Fibroblast of pulmonary artery (primary cell): ENCODE measurements at places on chromosomes 16 and 17.

GRCh38 chr17:55279788-55280187, 15.0 kb downstream of the HLF start:
- DNase-seq = no peak

DNA sequence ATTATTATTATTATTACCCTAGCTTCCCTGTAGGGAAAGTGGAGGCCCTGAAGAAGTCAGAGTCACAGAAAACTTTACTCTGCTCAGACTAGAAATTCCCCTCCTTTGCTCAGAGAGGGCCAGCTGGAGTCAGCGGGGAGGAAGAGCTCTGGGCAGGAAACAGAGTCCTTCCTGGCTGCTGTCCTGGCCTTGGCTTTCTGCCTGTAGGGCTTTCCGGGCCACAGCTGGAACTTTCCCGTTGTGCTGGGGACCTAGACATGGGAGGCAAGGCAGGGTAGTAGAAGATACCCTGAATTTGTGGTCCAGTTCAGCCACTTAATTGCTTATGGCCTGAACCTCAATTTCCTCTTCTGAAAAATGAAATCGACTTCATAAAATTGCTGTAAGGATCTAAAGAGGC, 14.0 kb upstream of the CCL2 start:
- DNase-seq = peak; percentile 55

DNA sequence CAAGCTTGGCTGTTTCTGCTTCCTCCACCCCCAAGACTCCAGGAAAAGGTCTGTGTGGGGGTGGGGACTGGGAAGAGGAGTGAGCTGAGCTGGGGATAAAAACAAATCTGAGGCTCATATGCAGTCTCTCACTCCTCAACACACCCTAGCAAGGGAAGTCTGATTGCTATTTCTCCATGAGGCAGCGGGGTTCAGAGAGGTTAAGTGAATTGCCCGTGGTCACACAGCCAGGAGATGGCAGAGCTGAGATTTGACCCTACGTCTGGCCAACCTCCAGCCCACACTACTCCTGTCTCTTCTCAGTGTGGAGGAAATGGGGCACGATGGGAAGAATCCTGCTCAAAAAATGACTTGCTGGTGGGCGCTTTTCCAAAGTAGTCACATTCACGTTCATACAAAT, 4.8 kb upstream of the ABCC3 start:
- no peak for DNase-seq

DNA sequence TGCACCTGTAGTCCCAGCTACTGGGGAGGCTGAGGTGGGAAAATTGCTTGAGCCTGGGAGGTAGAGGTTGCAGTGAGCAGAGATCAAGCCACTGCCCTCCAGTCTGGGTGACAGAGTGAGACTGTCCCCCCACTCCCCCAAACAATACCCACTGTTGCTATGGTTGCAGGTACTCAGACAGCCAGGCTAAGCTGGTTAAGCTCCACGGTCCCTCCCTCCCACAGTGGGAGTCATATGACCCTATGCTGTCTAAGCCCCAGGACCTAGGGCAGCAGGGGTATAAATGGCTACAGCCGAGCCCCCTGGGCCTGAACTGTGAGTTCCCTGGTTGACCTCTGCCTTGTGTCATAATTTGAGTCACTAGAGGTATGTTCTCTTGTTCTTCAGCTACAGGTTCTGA, 15.9 kb upstream of the RPRML start:
- DNase-seq = no peak

DNA sequence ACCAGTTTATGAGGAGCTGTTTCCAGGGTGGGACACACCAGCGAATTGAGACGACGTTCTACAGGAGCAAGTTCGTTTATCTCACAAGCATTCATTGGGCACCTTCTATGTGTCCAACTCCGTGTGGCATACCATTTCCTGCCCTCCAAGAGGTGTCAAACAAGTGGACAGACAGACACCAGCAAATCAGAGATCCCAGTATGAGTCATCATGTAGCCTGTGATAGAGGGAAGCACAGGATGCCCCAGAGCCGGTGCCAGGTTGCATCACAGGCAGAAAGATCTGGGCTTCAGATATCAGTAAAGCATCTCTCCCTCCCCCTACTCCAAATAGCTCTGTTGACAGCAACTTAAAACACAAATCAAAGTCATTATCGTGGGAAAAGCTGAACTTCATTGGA, 31.8 kb upstream of the MAF start:
- DNase-seq = no peak

GRCh38 chr17:30173649-30174048, 57.0 kb downstream of the NSRP1 start:
- DNase-seq = no peak

- DNase-seq = no peak
Measured at GRCh38 chr17:43043307-43043706, 18.3 kb downstream of the RND2 start.

- DNase-seq = no peak
Measured at GRCh38 chr17:55336426-55336825, 71.7 kb downstream of the HLF start.

- DNase-seq = no peak
Measured at GRCh38 chr17:15086776-15087295, 178.3 kb downstream of the PMP22 start.

DNA sequence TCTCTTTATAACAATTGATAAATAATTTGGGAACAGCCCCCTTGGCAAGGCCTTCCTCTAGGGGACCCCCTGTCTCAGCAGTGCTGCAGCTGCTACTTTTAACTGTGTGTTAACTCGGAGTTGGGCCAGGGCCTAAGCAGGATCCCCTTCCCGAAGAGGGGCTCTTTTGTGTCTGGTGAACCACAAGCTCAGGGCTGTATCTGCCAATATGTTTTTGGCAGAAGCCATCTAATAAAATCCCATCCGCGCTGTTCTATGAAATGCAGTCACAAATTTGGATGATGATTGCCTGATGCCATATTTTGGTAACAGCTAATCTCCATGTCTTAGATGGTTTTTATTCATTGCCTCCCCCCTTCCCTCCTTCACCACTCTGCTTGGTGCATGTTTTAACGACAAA, 267.7 kb downstream of the FTO start:
- DNase-seq = no peak

DNA sequence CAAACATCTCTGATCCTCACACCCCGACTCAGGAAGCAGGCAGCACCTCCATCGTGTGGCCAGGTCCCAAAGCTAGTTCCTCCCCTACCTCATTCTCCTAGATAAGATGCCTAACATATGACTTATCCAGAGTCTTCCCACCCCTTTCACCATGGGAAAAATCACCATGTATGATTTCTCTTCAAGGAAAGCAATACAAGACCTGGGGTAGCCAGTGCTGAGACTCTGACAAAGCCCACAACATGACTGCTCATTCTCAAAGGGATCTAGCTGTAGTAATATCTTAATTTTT, 45.1 kb downstream of the CMTM4 start:
- DNase-seq = no peak

- DNase-seq = no peak
Measured at GRCh38 chr17:43548689-43549379, 2.7 kb upstream of the ETV4 start.

GRCh38 chr16:68362947-68363657, 52.3 kb downstream of the PRMT7 start:
- DNase-seq = no peak

DNA sequence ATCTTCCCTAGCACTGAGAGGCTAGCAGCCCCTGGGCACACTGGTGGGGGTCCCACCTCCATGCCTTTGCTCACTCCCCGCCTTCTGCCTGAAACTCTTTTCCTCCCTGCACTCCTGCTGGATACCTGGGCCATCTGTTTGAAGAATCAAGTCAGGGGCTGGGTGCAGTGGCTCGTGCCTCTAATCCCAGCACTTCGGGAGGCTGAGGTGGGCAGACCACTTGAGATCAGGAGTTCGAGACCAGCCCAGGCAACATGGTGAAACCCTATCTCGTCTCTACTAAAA, 15.7 kb downstream of the FOXJ1 start:
- no peak for DNase-seq

- no peak for DNase-seq
Measured at GRCh38 chr17:35169835-35170363, 22.3 kb downstream of the UNC45B start.

DNA sequence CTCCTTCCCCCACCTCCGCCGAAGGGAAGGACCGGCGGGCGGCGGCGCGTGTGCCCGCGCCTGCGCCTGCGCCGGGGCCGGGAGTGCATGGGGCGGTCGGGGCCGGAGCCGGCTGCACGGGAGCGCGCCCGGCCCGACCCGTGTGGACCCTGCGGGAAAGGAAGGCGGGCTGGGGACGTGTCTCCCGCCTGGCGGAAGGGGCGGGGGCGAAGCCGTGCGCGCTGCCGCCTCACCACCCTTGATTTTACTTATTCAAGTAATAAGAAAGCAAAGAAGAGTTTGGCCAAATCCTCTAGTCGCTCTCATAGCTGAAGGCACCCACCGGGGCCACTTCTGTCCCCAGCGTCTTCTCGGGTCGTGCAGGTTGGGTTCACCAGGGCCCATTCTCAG, 596 bp upstream of the PFN1 start:
- peak; percentile 89 for DNase-seq

- peak; percentile 87 for DNase-seq
Measured at GRCh38 chr17:3659541-3660111, 8.8 kb downstream of the TAX1BP3 start.

- DNase-seq = peak; percentile 72
Measured at GRCh38 chr17:39763051-39763820, 25.5 kb downstream of the GRB7 start.

DNA sequence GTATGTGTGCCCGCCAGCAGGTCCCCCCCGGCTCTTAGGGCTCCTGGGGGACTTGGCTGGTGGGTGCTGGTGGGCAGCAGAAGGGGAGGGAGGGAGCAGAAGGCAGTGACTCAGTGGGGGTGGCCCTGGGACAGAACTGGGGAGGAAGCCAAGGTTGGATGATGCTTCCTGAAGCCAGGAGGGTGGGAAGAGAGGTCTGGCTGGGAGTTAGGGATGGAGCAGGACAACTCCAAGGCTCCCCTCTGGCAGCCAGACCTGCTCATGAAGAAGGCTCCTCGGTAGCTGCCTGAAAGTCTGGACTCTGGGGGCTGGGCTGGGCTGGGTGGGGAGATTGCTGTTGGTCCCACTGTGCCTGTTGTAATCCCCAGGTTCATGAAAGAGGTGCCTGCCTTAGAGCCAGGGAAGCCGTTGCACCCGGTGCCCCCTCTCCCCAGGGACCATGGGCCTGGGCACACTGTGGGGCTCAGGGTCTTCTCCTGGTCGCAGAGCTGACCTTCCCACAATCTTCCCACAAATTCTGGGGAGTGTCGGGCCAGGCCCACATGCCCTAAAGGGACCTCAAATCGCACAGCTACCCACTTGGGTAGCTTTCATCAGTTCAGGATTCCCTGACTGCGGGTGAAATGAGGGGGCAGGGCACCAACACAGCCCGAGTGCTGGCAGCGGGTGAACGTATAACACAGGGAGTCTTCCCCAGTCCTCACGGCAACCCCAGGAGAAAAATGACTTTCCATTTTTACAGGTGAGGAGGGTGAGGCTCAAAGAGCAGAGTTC, 1.1 kb upstream of the PLEKHG4 start:
- DNase-seq = peak; percentile 75

DNA sequence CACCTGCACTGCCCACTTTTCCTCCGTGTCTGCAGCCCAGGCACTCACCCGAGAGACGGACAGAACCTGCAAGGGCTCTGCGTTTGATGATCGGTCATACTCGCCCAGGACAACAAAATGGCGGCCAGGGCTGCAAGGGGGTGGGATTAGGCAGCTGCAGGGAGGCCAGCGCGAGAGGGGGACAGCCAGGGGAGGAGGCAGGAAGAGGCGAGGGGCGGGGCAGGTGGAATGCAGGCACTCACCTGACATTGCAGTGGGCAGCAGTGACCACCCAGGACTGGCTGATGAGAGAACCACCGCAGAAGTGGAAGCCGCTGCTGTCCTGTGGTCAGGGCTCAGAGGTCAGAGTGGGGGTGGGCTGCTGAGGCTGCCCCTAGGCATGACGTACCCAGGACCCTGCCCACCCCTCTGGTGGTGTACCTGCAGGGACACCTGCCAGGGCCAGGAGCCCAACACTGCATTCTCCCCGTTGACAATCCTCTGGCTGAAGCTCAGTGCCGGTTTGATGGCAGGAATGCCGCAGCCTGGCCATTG, 917 bp downstream of the CTRL start:
- no peak for DNase-seq

DNA sequence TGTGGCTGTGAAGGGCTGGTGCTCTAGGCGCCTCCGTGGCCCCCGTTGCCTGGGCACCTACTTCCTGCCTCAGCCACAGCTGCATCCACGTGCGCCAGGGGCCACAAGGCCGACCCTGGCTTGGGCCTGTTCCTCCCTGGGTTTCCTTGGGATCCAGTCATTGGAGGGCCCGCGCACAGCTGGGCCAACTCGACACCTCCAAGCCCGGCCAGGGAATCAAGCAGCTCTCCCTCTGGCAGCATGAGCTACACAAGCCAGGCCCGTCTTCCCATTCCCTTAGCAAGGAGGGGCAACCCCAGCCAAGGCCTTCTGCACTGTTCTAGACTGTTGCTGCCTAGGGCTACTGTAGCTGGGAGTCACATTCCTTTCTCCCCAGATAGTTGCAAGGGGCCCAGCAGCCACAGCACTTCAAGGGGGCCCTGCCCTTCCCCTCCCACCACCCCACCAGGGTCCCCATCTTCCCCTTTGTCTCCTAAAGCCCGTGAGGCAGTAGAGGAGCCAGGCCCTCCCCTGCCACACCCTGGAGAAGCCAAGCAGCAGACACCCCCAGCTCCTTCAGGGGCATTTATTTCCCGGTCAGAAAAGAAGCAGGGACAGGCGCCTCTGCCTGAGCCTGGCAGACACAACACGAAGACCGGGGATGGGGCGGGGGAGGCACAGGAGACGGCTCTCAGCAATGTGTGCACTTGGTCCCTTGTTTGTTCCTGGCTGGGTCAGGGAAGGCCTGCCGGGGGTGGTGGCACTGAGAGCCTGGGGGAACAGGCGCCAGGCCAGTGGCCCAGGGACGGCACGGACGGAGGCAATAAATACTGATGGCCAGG, 3.8 kb downstream of the ARHGDIA start:
- peak; percentile 62 for DNase-seq

- no peak for DNase-seq
Measured at GRCh38 chr17:49440581-49440980, 25.9 kb upstream of the PHB1 start.

- no peak for DNase-seq
Measured at GRCh38 chr16:21175397-21175796, 16.9 kb downstream of the LDAF1 start.
